ENCODE measurements at places on chromosomes 12 and 14. TPM values are rescaled to one million over a fixed set of nuclear protein-coding genes. Genes with fewer than 3 reads are reported as not detected.

Gene TRHDE
- total RNA-seq, result 0.09 TPM

Gene POC1B
- 10.8 TPM for total RNA-seq

Gene GARIN6
- total RNA-seq, result not detected

Gene ADAM21
- total RNA-seq, result not detected

Gene EGLN3
- 13.0 TPM for total RNA-seq

Gene CCDC184
- 0.09 TPM for total RNA-seq

Gene GUCY2C
- not detected for total RNA-seq

Gene SOX5
- 11.9 TPM for total RNA-seq

Gene LPAR5
- 11.7 TPM for total RNA-seq

Gene PTPRR
- 8.8 TPM for total RNA-seq

- DNase-seq, result no peak
Measured at GRCh38 chr14:60975551-60975950, 5.3 kb downstream of the TRMT5 start.

DNA sequence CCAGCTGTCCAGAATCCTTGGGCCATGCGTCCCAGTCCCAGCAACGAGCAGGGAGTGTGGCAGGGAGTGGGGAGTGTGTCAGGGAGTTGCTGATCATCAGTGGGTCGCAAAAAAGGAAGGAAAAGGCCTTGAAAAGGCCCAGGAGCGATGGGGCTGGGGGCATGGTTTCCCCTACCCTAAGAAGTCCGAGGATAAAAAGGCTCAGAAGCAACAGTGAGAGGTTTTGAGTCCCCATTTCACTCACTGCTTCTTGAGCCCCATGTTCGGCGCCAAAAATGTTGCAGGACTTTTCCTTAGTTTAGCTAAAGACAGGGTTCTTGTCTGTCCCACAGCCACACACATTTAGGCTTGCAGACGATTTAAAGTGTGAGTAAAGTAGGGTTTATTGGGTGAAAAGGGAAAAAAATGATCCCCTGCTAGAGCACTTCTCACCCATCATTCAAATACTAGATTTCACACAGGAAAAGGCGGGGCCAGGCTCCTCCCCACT lies 189.5 kb downstream of the KCNC2 start:
- DNase-seq, result peak; percentile 1

DNA sequence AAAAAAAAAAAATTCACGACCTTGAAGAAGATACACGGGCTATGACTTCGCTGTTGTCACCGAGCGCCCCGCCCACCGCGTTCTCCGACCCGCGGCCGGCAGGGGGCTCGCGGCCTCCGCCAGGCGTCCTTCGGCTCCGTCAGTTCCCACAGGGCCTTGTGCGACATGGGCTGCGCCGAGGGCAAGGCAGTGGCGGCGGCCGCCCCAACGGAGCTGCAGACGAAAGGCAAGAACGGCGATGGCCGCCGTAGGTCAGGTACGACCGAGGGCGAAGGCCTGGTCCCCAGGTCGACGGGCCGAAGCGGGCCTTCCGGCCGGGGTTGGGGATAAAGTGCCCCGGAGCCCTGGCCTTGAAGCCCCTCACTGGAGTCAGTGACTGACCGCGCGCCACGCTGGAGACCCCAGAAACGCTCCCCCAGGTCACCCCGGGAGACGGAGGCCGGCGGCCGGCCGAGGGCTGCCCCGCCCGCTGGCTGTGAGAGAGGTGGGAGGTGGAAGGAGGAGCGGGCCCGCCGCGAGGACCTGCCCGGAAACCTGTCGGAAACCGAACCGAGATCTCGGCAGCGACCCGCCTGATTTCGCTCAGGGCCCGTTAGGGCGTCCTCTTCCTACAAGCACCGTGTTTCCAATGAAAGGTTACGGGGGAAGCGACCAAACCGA lies at the start of gene TXNRD1:
Gene TXNRD1 (plus strand): TSS at position 142 of the 660 bp plus-strand sequence. CDS start 24 bp downstream, at position 166.
- DNase-seq, result peak; percentile 90

DNA sequence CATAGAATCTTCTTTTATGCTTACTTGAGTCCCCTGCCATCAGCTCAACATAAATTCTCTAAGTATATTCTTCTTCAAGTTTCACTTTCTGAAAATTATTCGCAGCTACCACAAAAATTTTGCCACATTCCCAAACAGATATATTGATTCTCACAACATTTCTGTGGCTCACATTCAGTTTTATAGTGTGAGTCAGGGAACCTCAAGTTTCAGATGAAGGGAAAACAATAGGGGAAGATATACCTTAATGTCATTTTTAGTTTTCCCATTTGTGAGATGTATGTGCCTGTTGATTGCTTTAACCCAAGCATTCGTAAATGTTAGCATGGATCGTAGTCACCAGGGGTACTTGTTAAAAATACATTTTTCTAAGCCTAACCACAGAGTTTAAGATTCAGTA lies 465.8 kb downstream of the CCER1 start:
- DNase-seq, result no peak

DNA sequence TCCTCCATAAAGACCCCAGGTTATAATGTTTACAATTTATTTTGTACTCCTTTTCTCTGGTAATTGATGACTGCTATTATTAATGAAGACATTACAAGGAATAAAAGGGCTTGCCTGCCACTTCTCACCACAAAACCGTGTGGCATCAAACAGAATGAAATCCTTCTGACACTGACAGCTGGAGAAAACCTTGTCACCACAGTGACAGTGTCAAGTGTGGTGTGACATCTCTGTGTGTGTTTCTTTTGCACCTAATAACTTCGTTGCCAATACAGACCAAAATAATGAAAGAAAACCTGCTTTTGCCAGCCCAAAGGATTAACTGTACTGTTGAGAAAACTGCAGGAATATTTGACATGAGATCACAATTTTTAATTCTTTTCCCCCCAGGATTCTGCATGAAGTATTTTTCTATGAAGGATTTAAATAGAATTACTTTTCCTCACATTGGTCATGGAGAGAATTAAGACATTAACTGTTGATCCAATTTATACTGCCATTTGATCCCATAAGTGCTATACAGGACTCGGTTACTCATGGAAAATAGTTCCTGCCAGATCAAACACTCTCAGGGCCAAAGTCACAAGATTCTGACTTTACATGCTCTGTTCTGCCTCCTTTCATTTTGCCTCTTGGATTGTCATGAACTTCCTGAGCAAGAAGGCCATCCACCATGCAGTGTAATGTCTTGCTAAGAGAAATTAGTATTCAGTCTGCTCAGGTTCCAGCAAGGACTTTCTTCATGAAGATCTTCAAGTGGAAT lies 60.4 kb upstream of the IFNG-AS1 start:
- no peak for DNase-seq

DNA sequence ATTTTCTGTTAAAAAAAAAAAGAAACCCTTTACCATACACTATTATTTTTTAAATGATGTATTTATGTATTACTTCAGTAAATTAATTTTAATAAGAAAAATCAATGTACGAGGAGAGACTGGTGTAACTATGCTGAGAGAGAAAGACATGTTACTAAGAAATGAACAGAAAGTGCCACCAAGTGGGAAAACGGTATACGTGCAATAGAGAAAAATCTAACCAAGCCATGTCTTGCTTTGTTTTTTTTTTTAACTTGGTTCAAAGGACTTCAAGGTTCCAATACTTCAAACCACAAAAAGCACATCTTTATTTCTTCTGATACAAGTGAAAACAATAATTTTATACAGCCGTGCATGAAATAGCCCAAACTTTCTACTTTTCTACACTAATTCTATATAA lies 22.9 kb downstream of the NDUFA12 start:
- DNase-seq, result no peak

GRCh38 chr12:27583057-27583797 lies 59.2 kb downstream of the PPFIBP1 start:
- DNase-seq, result no peak

DNA sequence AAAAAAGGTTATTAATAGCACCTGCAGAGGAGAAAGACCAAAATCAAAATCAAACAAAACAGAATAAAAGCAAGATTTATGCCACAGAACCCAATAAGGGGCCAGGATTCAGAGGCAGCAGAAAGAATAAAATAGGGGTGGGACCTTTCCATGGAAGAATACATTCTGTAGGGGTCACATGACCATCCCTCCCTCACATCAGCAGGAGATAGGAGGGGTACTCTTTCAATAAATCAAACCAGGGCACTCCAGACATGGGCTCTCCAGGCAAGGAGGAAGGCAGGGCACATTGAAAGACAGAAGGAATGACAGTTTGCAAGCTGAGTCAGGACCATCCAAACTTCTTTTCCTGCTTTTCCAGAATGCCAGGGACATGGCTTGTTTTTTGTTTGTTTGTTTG lies 39.8 kb downstream of the OTX2 start:
- DNase-seq, result no peak

GRCh38 chr14:98573082-98573481 lies 698.9 kb downstream of the BCL11B start:
- no peak for DNase-seq

- no peak for DNase-seq
Measured at GRCh38 chr12:124426594-124427555, 132.0 kb downstream of the RFLNA start.

DNA sequence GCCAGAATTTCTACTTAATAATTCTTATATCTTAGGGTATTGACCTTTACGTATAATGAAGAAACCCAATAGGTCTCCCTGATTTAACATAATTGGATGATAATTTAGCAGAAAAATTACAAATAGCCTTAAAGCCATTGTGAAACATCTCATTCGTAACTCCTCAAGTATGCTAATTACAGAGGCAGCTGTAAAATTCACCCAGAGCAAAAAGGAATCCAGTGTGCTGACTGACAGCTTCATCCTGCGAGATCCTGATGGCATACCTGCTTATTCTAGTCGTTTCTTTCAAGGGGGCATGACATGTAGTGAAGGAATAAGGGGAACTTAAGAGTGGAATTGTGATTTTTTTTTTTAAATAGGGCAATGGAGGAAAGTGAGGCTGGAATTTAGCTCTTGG lies 291.5 kb downstream of the FUT8 start:
- no peak for DNase-seq

DNA sequence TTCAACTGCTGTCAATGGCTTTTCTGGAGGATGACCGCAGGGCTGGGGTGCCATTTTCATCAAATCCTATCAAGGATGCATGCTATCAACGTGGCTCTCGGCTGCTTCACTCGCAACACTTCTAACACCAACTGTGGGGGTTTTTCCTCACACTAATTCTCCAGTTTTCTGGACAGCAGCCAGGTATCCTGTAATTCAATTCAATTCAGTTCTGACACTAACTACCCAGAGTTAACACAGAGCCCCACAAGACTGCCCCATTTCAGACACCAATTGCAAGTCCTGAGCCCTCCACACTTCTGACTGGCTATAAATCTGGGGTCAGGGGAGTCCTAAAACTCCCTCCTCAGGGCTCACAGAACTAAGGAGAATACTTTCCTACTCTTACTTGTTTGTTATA lies 55.3 kb upstream of the TMCC3 start:
- DNase-seq, result no peak

DNA sequence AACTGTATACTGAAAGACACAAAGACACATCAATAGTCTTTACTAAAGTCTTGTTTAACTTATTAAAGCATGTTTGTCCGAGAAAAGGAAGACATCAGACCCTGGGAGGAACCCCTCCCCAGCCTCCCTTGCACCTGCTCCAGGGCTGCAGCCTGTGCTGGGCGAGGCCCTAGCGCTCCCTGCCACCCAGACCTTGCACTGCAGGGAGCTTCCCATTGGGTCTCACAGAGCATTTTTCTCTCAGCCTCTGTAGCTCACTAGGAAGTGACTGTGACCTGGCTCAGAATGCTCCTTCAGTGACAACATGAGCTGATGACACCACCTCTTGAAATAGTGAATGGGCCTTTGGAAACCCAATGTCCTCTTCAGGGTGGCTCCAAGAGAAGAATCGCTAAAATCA lies 461.2 kb downstream of the TMEM121 start:
- DNase-seq, result no peak

DNA sequence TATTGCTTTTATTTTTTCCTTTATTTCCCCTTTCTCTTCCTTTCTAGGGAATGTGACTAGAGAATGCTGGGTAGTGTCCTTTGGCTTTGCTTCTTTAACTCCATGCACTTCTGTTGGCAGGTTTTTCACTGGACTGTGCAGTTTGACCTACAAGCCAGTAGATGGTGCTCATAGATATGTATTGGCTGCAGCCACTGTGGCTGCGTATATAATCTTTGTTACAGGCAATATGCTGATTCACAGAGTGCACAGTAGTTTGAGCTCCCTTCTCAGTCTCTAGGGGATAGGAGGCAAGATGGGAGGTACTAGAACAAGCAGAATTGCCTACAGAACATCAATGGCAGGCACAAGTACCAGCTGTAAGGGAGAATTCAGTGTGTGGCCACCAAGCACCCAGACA lies 503.5 kb downstream of the LRFN5 start:
- no peak for DNase-seq

GRCh38 chr14:76313303-76313702 lies 62.6 kb upstream of the ESRRB start:
- DNase-seq, result no peak

- no peak for DNase-seq
Measured at GRCh38 chr12:90322006-90322405, 613.4 kb upstream of the ATP2B1 start.

DNA sequence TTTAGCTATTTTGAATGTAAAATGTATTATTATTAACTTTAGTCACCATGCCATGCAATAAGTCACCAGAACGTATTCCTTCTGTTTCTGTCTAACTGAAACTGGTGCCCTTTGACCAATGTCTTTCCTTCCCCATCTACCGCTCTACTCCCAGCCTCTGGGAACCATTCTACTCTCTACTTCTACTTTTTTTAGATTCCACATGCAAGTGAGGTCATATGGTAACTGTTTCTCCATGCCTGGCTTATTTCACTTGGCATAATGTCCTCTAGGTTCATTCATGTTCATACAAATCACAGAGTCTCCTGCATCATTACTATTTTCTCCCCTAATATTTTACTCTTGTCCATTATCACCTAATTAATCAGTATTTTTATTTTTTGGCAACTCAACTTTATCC lies 160.1 kb downstream of the TMX1 start:
- no peak for DNase-seq

GRCh38 chr14:89308232-89308959 lies 108.6 kb downstream of the FOXN3 start:
- no peak for DNase-seq

GRCh38 chr12:26954027-26954426 lies 15.8 kb downstream of the FGFR1OP2 start:
- DNase-seq, result no peak

DNA sequence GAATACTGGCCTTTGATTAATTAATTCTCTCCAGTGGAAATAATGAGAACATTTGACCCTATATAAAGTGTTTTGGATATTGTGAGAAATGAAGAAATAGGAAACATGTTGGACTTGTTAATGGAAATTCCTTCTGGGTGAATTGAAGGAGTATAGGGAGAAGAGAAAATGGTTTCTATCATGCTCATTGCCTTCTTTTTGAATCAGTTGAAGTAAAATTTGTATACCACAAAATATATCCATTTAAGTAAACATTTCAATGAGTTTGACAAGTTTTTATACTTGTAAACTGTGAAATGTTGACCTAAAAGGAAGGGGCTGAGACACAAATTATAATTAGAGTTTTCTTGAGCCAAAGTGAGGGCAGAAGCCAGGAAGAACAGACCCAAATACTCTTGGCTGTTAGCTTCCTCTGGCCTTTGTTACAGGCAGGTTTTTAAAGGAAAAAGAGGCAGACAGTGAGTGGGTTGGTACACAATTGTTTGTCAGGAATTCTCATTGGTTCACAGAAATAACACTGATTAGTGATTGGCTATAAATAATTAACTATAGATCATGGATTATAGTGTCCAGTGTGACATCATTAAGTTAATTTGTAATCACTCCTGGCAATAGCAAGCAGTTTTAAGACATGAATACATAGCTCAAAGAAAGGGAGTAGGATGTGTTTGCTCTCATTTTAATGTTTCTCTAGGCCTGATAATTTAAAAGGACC lies 826 bp downstream of the ZNF705A start:
- DNase-seq, result no peak
